Activated T-cell treated with anti-CD3 and anti-CD28 coated beads, Interleukin-2, amount 50 U/mL, for 72 hours (primary cell): ENCODE measurements at places on chromosomes 11 and 22. TPM values are rescaled to one million over a fixed set of nuclear protein-coding genes. Genes with fewer than 3 reads are reported as not detected.

Gene CHRDL2
- total RNA-seq = not detected

Gene OR51E2
- total RNA-seq = not detected

Gene GP1BB
- total RNA-seq = 0.17 TPM

Gene NXPE4
- not detected for total RNA-seq

Gene FAT3
- not detected for total RNA-seq

Gene LIF
- 71.3 TPM for total RNA-seq

Gene IL17REL
- 1.1 TPM for total RNA-seq

Gene ZDHHC13
- total RNA-seq = 26.3 TPM

Gene ESAM
- 0.88 TPM for total RNA-seq

Gene FAM180B
- total RNA-seq = 0.16 TPM

GRCh38 chr22:27310966-27311697 is 490.4 kb downstream of the MN1 start:
- H3K27ac ChIP-seq = no peak overlapping the region
- H3K27me3 ChIP-seq = no peaks in the 10 kb centered on the region
- DNase-seq = no peak
- H3K4me1 ChIP-seq = no peaks in the 10 kb centered on the region
- H3K4me3 ChIP-seq = no peak overlapping the region
- H3K36me3 ChIP-seq = no peaks in the 10 kb centered on the region

- H3K36me3 ChIP-seq = no peaks in the 10 kb centered on the region
- no peaks in the 10 kb centered on the region for H3K4me1 ChIP-seq
- no peak overlapping the region for H3K4me3 ChIP-seq
These were observed 32.6 kb downstream of the YPEL1 start for GRCh38 chr22:21702700-21703683.

- peak; percentile 33 for DNase-seq
- no peak overlapping the region for H3K4me3 ChIP-seq
- H3K36me3 ChIP-seq = no peaks in the 10 kb centered on the region
- H3K4me1 ChIP-seq = peaks cover 57% of the 10 kb centered on the region
- H3K27ac ChIP-seq = no peak overlapping the region
- no peaks in the 10 kb centered on the region for H3K27me3 ChIP-seq
These were observed 77.6 kb downstream of the PACSIN2 start for GRCh38 chr22:42937164-42937843.

- no peaks in the 10 kb centered on the region for H3K27me3 ChIP-seq
- H3K4me1 ChIP-seq = no peaks in the 10 kb centered on the region
- no peaks in the 10 kb centered on the region for H3K36me3 ChIP-seq
- no peak for DNase-seq
- no peak overlapping the region for H3K27ac ChIP-seq
- no peak overlapping the region for H3K4me3 ChIP-seq
These were observed 64.1 kb upstream of the WNT11 start for GRCh38 chr11:76270389-76270788.

DNA sequence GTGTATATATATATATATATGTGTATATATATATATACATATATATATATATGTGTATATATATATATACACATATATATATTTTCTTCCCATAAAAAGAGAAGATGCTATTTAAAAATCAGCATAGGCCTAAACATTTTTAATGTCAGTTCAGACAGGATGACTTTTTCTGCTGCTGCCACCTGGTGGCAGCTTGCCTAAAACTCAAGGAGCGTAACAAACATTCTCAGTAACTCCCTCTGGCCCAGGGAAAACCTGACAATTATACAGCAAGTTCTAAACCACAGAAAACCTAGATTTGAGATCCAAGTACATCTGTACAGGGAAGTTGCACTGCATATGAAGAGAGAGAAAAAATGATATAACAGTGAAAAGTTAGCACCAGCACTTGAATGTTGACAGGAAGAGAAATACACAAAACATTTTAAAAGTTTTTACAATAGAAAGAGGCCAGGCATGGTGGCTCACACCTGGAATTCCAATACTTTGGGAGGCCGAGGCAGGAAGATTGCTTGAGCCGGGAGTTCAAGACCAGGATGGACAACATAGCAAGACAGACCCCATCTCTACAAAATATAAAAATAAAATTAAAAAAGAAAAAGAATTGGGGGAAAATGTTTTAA is 16.6 kb downstream of the OR8A1 start:
- no peaks in the 10 kb centered on the region for H3K4me1 ChIP-seq
- peaks cover 23% of the 10 kb centered on the region for H3K27me3 ChIP-seq
- no peak overlapping the region for H3K27ac ChIP-seq
- H3K4me3 ChIP-seq = no peak overlapping the region
- peak; percentile 29 for DNase-seq

GRCh38 chr11:118918128-118918685 is 7.5 kb downstream of the BCL9L start:
- peak; percentile 53 for DNase-seq
- no peaks in the 10 kb centered on the region for H3K27me3 ChIP-seq

GRCh38 chr11:45062974-45063635 is 83.3 kb upstream of the PRDM11 start:
- H3K4me3 ChIP-seq = no peak overlapping the region
- no peaks in the 10 kb centered on the region for H3K4me1 ChIP-seq
- no peaks in the 10 kb centered on the region for H3K27me3 ChIP-seq
- no peaks in the 10 kb centered on the region for H3K36me3 ChIP-seq
- H3K27ac ChIP-seq = no peak overlapping the region
- DNase-seq = no peak

DNA sequence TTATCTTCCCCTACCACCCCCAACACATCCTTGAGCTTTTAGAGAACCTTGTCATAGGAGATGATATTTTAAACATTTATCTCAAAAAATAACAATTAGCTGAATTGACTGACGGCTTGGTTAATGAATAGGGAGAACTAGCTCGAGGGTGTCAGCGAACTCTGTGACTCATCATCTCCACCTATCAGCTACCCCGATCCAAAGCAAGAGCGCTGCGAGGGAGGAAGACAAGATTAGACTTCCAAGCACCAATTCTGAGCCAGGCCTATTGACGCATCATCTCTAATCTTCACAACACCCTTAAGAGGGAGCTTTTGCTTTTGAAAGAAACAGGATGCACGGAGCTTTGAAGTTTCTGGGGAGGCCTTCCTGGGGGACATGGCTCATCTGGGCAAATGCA is 51.0 kb upstream of the GALNT18 start:
- no peak overlapping the region for H3K27ac ChIP-seq
- no peaks in the 10 kb centered on the region for H3K4me1 ChIP-seq
- no peaks in the 10 kb centered on the region for H3K36me3 ChIP-seq
- no peak for DNase-seq
- no peak overlapping the region for H3K4me3 ChIP-seq
- H3K27me3 ChIP-seq = peaks cover 9% of the 10 kb centered on the region

GRCh38 chr11:44596525-44597276 is 31.2 kb downstream of the CD82 start:
- peak overlapping the region; percentile 80 for H3K4me3 ChIP-seq
- peak overlapping the region; percentile 82 for H3K27ac ChIP-seq
- peak; percentile 77 for DNase-seq
- H3K4me1 ChIP-seq = peaks cover 74% of the 10 kb centered on the region

GRCh38 chr22:37258753-37259401 is 14.8 kb upstream of the RAC2 start:
- H3K4me3 ChIP-seq = no peak overlapping the region
- H3K4me1 ChIP-seq = peaks cover 52% of the 10 kb centered on the region
- H3K27ac ChIP-seq = no peak overlapping the region
- no peak for DNase-seq
- H3K36me3 ChIP-seq = peaks cover 3% of the 10 kb centered on the region
- H3K27me3 ChIP-seq = no peaks in the 10 kb centered on the region

- no peaks in the 10 kb centered on the region for H3K36me3 ChIP-seq
- no peak overlapping the region for H3K4me3 ChIP-seq
- no peak overlapping the region for H3K27ac ChIP-seq
These were observed 158.1 kb upstream of the MTNR1B start for GRCh38 chr11:92811341-92811740.

GRCh38 chr11:125428486-125429173 is 67.4 kb downstream of the FEZ1 start:
- H3K4me3 ChIP-seq = no peak overlapping the region
- no peak for DNase-seq
- peaks cover 36% of the 10 kb centered on the region for H3K27me3 ChIP-seq

- H3K27me3 ChIP-seq = peaks cover 15% of the 10 kb centered on the region
- H3K4me3 ChIP-seq = no peak overlapping the region
- no peaks in the 10 kb centered on the region for H3K4me1 ChIP-seq
- no peaks in the 10 kb centered on the region for H3K36me3 ChIP-seq
These were observed 513.1 kb downstream of the MIAT start for GRCh38 chr22:27170491-27170890.

DNA sequence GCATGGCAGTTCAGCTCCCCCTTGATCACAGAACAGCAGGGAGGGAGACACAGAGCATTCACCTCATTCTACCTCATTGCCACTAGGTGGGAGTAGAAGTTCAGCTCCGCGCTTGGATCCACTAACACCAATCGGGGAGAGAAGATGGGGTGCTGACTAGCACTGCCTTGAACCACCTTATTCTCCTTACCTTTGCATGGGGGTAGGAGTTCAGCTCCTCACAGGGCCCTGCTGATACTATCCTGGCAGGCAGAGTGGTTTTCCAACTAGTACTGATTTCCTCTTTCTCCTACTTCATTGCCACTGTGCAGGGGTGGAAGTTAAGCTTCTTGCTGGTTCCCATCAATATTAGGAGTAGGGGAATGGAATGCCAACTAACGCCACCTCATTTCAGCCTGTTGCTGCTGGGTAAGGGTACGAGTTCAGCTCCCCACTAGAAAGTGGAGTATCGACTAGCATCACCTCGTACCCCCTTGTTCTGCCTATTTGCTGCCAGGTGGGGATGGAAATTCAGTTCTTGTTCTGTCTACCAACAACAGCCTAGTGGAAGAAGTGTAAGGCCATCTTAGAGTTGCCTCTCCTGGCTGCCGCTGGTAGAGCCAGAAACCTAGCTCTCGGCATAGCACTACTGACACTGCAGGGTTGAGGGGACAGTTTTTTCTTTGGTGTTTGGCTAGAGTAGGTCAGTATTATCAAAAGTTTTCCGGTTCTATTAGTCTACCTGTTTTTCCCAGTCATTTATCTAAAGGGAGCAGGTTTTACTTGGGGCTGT is 550.9 kb upstream of the CCDC90B start:
- H3K4me3 ChIP-seq = no peak overlapping the region
- DNase-seq = peak; percentile 8
- no peaks in the 10 kb centered on the region for H3K27me3 ChIP-seq
- H3K36me3 ChIP-seq = no peaks in the 10 kb centered on the region

- no peaks in the 10 kb centered on the region for H3K36me3 ChIP-seq
- DNase-seq = no peak
- H3K27ac ChIP-seq = no peak overlapping the region
- no peak overlapping the region for H3K4me3 ChIP-seq
These were observed 94.8 kb upstream of the PHOX2A start for GRCh38 chr11:72338741-72339140.

- no peak for DNase-seq
- no peaks in the 10 kb centered on the region for H3K4me1 ChIP-seq
- no peak overlapping the region for H3K4me3 ChIP-seq
- no peaks in the 10 kb centered on the region for H3K27me3 ChIP-seq
These were observed 14.2 kb downstream of the SLC22A8 start for GRCh38 chr11:63001456-63001855.

- H3K36me3 ChIP-seq = no peaks in the 10 kb centered on the region
- no peak overlapping the region for H3K27ac ChIP-seq
- no peak overlapping the region for H3K4me3 ChIP-seq
- H3K27me3 ChIP-seq = no peaks in the 10 kb centered on the region
- no peaks in the 10 kb centered on the region for H3K4me1 ChIP-seq
These were observed 361.0 kb upstream of the ANO3 start for GRCh38 chr11:25970726-25971508.

DNA sequence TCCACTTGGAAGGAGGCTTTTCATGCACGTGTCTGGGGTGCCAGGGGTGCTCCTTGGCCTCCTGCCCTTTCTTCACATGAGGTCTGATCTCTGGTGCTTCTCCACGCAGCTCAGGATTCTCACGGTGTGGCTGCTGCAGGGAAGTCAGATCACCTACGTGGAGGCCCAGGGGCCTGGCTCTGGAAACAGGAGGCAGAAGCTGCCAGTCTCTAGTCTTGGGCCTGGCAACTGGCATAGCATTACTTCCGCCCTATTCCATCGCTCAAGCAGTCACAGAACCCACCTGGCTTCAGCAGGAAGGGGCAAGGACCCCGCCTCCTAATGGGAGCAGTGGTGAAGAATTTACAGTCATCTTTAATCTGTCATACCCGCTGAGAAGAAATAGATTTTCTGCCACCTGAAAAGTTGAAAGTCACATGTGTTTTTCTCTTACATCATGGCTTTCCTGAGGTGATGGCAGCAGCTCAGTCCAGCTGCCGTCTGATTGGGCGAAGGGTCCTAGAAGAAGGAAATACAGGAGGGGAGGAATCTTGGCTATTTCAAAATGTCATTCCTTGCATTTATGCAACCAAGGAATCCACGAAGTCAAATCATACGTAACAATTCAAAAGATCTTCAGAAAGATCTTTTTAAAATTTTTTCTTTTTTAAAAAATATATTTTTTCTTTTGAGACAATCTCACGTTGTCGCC is 50.1 kb upstream of the DKK3 start:
- H3K27me3 ChIP-seq = no peaks in the 10 kb centered on the region
- H3K4me3 ChIP-seq = no peak overlapping the region
- no peak for DNase-seq
- H3K4me1 ChIP-seq = peaks cover 4% of the 10 kb centered on the region
- no peak overlapping the region for H3K27ac ChIP-seq

DNA sequence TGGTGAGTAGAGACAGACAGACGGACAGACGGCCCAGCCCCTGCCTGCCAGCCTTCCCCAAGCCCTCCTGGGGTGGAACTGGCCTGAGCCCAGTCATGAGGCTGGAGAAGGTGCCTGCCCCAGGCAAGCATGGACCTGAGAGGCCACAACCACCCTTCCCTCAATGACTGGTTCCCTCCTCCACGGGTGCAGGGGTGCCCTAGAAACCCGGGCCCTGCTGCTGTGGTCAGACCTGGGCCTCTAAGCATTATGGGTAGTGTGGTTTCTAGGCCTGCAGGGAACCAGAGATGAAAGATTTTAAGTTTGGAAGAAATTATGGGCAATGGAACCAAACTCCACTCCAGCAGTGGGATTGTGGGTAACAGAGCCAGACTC is 13.5 kb downstream of the RHBDD3 start:
- no peaks in the 10 kb centered on the region for H3K4me1 ChIP-seq
- H3K27me3 ChIP-seq = peaks cover 8% of the 10 kb centered on the region
- H3K27ac ChIP-seq = no peak overlapping the region
- no peaks in the 10 kb centered on the region for H3K36me3 ChIP-seq
- H3K4me3 ChIP-seq = no peak overlapping the region
- DNase-seq = no peak

DNA sequence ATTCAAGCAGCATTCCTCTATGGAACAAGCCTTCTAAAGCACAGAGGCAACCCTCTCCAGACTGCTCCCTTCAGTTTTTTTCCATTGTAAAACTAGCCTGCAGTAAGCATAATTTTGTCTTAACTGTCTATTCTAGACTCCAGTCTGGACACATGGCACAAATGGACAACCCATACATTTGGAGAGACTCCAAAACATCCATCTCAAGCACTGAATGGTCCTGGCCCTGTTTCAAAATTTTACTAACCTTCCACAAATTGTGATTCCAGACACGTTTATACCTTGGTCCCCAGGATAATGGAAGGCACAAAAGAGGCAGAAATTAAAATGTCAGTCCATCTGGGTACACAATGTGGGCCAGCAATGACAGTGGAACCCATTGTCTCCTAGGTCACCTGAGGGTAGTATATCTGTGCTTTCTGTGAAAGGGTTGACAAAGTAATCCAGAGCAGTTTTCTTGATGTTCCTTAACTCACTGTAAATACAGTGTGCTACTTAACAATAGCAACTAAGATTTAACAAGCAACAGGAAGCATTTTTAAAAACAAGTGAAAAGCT is 16.2 kb upstream of the SESN3 start:
- no peaks in the 10 kb centered on the region for H3K27me3 ChIP-seq
- DNase-seq = no peak
- peaks cover 27% of the 10 kb centered on the region for H3K4me1 ChIP-seq
- no peak overlapping the region for H3K27ac ChIP-seq
- H3K36me3 ChIP-seq = no peaks in the 10 kb centered on the region
- H3K4me3 ChIP-seq = no peak overlapping the region
